Epithelial cell of proximal tubule (primary cell): ENCODE measurements at places on chromosomes 3 and 15.

DNA sequence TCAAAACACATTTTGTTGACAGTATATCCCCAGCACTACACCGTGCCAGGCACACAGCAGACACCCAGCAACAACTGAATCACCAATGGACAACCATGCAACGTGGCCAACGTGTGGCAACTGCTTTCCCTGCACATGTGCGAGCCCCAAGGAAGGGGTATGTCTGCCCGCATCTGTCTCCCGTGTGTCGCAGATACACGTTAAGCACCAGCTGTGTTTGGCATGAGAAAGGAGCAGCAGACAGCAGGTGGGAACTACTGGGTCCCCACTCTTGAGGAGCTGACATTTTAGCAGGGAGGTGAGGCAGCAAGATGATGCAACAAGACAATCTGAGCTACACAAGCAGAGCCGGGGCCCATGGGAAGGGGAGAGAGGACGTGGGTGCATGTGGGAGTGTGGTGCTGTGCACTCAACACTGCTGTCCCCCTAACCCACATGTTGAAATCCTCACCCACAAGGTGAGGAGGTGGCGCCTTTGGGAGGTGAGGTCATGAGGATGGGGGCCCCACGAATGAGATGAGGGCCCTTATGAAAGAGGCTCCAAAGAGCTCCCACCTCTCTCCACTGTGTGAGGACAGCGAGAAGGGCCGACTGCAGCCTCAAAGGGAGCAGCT lies 56.2 kb downstream of the ROPN1B start:
- no peak for DNase-seq

DNA sequence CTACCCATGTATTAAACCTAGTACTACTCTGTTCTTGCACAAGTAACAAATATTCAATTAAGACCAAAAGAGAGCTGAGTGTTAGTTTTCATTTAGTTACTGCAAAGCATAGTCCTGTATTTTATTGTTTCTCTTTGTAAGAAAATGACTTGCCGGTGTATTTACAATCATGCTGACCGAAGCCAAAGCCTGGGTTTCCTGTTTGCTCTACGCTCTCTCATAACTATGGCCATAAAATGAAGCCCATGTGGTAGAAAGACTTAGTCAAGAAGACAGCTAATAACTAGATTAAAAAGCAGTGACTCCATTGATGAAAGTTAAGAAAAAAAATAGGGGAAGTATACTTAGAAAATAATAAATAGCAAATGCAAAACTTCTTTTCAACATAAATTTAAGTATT lies 479.9 kb downstream of the CNTN4 start:
- no peak for DNase-seq

GRCh38 chr15:78396976-78397375 lies 41.0 kb upstream of the IREB2 start:
- no peak for DNase-seq

- no peak for DNase-seq
Observed at GRCh38 chr3:66673293-66673692, 172.5 kb upstream of the LRIG1 start.

DNA sequence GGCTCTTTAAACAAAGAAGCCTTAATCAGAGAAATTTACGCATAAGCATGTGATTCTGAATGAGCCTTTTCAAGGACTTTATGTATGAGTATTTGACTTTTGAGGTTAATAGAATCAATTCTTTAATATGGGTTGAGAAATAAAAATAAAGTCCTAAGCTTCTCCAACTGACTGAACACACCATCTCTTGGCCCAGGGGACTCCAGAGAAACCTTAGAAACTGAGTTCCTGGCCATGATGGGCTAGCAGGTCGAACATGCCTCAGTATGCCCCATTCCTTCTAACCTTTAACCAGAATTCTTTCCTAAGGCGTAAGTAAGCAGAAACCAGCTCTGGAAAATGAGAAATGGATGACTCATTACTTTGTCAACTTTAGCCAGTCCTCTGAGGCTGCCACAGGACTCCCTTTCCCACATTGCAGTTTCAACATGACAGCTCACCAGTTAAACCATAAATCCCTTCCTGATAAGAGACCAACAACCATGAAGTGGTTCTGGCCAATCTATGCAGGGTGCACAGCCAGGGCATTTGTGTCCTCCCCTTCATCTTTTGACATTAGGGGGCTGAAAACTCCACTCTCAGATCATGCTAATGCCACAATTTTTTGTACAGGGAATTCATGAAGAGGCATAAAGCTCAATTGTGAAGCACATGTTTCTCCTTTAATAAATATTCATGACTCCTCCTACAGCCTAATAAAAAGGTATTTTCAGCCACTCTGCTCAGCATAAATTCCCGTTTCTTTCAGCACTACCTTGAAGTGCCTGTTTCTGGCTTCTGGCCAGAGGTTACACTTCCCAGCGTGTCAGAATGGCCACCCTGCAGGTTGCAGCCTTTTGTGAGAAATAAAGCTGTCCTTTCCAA lies 33.3 kb downstream of the TM4SF18 start:
- DNase-seq, result peak; percentile 98

- no peak for DNase-seq
Observed at GRCh38 chr3:190495796-190496195, 18.1 kb upstream of the IL1RAP start.
